ENCODE measurements at places on chromosomes 2 and 18.

- no peaks in the 10 kb centered on the region for H3K36me3 ChIP-seq
- no peaks in the 10 kb centered on the region for H3K27me3 ChIP-seq
- H3K4me1 ChIP-seq = no peaks in the 10 kb centered on the region
- H3K4me3 ChIP-seq = no peak overlapping the region
- no peak for DNase-seq
Observed at GRCh38 chr2:183232161-183232865, 108.1 kb downstream of the NUP35 start.

DNA sequence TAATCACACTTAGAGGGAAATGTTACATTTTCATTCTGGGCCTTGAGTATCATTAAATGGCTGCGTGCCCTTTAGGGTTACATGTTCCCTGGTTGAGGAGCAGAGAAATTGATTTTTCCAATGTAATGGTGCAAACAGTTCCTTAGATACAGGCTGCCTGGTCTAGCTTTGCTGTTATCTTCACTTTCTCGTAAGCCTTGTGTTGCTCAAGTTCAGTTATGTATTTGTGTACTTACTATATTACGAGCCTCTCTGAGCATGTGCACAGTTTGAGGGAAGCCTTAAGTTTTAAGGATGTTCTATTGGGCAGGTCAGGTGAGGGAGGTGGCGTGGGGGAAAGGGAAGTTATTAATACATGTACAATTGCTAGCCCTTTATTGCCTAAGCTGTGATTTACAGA lies 23.7 kb downstream of the CEP192 start:
- no peaks in the 10 kb centered on the region for H3K27me3 ChIP-seq
- no peak for DNase-seq
- no peak overlapping the region for H3K4me3 ChIP-seq
- H3K27ac ChIP-seq = no peak overlapping the region

- H3K36me3 ChIP-seq = no peaks in the 10 kb centered on the region
- H3K4me3 ChIP-seq = no peak overlapping the region
- H3K27me3 ChIP-seq = no peaks in the 10 kb centered on the region
- no peaks in the 10 kb centered on the region for H3K4me1 ChIP-seq
- no peak for DNase-seq
Observed at GRCh38 chr18:67108894-67109293, 407.6 kb downstream of the DSEL start.

GRCh38 chr2:160073284-160073888 lies 11.0 kb upstream of the PLA2R1 start:
- peaks cover 2% of the 10 kb centered on the region for H3K27me3 ChIP-seq
- no peaks in the 10 kb centered on the region for H3K36me3 ChIP-seq
- no peak overlapping the region for H3K4me3 ChIP-seq
- H3K27ac ChIP-seq = no peak overlapping the region
- H3K4me1 ChIP-seq = no peaks in the 10 kb centered on the region

- DNase-seq = no peak
- no peaks in the 10 kb centered on the region for H3K27me3 ChIP-seq
- no peak overlapping the region for H3K4me3 ChIP-seq
- peaks cover 4% of the 10 kb centered on the region for H3K36me3 ChIP-seq
Observed at GRCh38 chr2:120247851-120248250, 4.8 kb upstream of the RALB start.

- H3K4me3 ChIP-seq = no peak overlapping the region
- no peaks in the 10 kb centered on the region for H3K4me1 ChIP-seq
- H3K27ac ChIP-seq = no peak overlapping the region
- no peaks in the 10 kb centered on the region for H3K27me3 ChIP-seq
- no peak for DNase-seq
- peaks cover 8% of the 10 kb centered on the region for H3K36me3 ChIP-seq
Observed at GRCh38 chr2:84442888-84443287, 16.2 kb downstream of the SUCLG1 start.

GRCh38 chr18:74897971-74898657 lies 300.4 kb downstream of the ZNF407 start:
- no peak for DNase-seq
- no peaks in the 10 kb centered on the region for H3K27me3 ChIP-seq
- H3K4me3 ChIP-seq = no peak overlapping the region
- no peak overlapping the region for H3K27ac ChIP-seq

DNA sequence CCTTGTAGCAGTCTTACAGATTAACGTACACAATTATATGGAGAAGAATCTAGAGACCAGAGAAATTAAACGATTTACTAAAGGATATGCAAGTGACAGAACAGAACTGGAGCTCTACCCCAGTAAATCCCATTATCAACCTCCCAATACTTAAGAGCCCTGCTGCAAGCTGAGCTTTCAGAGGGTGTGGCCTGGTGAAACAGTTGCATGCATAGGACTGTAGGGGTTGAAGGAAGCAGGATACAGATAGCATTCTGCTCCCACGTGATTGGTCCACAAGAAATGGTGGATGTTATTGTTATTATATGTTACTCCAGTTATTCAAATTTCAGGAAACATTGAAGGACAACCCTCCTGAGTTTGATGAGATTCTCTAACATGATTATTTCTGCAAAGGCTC lies 210.8 kb upstream of the THUMPD2 start:
- no peaks in the 10 kb centered on the region for H3K4me1 ChIP-seq
- no peak overlapping the region for H3K27ac ChIP-seq
- H3K4me3 ChIP-seq = no peak overlapping the region
- no peaks in the 10 kb centered on the region for H3K27me3 ChIP-seq
- no peaks in the 10 kb centered on the region for H3K36me3 ChIP-seq
- no peak for DNase-seq

DNA sequence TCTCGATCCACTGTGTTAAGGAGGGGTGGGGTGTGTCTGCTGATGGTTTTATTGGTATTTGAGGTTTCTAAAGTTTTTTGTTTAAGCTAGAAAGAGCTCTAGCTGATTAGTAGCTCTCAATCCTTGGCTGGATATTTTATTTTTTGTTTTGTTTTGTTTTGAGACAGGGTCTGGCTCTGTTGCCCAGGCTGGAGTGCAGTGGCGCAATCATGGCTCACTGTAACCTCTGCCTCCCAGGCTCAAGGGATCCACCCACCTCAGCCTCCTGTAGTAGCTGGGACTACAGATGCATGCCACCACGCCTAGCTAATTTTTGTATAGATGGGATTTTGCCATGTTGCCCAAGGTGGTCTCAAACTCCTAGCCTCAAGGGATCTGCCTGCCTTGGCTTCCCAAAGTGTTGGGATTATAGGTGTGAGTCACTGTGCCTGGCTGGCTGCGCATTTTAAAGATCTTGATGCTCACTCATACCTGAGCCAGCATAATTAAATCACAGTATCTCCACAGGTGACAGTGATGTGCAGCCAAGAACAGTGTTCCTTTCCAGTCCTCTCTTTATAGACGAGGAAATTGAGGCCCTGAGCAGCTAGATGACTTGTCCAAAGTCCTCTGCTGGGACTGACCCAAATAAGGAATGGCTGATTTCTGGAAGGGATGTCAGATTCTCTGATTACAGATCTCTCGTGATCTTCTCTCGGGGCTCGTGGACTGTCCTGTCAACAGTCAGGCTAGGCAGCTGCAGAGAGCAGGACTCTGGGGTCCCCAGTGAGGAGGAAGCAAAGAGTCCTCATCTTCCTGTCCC lies 44.5 kb downstream of the SPTBN1 start:
- H3K27me3 ChIP-seq = no peaks in the 10 kb centered on the region
- DNase-seq = no peak
- H3K36me3 ChIP-seq = no peaks in the 10 kb centered on the region
- H3K27ac ChIP-seq = no peak overlapping the region
- H3K4me1 ChIP-seq = no peaks in the 10 kb centered on the region

- H3K4me3 ChIP-seq = no peak overlapping the region
- DNase-seq = no peak
- no peaks in the 10 kb centered on the region for H3K36me3 ChIP-seq
- no peaks in the 10 kb centered on the region for H3K27me3 ChIP-seq
- no peak overlapping the region for H3K27ac ChIP-seq
Observed at GRCh38 chr2:163808406-163808805, 72.6 kb upstream of the FIGN start.

DNA sequence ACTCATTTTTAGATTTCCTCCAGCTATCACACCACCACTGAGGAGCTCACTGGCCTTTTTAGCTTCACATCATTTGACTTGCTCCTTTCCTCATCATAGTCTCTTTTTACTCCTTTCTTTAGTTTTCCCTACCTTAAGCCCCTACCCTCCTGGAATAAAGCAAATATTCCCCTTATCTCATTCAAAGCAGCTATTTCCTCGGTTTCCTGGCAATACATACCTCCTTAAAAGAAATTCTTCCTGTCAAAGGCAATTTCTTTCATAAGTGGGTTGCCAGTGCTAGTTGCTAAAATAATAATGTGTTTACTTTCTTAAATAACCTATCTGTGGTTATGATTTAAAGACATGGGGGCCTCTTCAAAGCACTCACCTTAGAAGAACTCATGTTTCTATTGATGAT lies 359.3 kb downstream of the GALNT13 start:
- H3K4me3 ChIP-seq = no peak overlapping the region
- H3K27ac ChIP-seq = no peak overlapping the region
- no peaks in the 10 kb centered on the region for H3K4me1 ChIP-seq

DNA sequence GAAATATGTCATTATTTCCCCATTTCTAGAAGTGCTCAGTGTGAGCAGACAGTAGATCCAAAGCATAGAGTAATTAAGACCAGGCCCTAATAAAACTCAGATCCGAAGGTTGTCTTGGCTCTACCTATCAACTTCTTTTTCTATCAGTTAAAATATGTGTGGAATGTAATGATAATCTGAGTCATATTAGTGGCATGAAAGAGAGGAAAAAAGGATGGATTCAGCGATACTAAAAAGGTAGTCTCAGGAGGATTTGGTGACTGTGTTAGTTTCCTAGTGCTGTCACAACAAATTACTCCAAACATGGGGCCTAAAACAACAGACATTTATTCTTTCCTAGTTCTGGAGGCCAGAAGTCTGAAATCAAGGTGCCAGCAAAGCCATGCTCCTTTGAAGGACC lies 103.7 kb upstream of the NABP1 start:
- H3K4me3 ChIP-seq = no peak overlapping the region
- H3K4me1 ChIP-seq = peaks cover 16% of the 10 kb centered on the region
- no peak overlapping the region for H3K27ac ChIP-seq
- no peak for DNase-seq
- no peaks in the 10 kb centered on the region for H3K27me3 ChIP-seq

GRCh38 chr2:209097168-209097567 lies 326.7 kb upstream of the MAP2 start:
- H3K36me3 ChIP-seq = no peaks in the 10 kb centered on the region
- no peak overlapping the region for H3K27ac ChIP-seq
- H3K4me1 ChIP-seq = no peaks in the 10 kb centered on the region
- no peaks in the 10 kb centered on the region for H3K27me3 ChIP-seq
- DNase-seq = no peak

GRCh38 chr2:24972315-24972961 lies 683 bp upstream of the DNAJC27 start:
- H3K4me1 ChIP-seq = no peaks in the 10 kb centered on the region
- DNase-seq = peak; percentile 53

DNA sequence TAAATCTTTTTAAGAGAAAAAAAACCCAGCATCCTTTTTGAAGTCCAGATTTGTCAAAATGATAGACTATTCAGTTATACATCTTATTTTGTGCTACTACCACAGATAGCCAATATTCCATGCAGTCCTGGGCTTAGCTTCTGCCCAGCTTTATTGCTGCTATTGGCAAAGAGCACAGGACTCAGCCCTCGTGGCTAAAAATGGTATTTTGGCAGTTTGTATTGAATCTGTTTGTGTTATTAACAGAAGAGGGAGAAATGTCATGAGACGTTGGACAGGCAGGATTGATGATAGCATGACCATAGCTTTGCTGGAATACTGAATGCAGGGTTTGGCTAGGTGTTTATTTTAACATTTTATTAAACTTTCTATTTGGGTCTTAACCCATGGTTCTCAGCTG lies 19.4 kb downstream of the ELAC1 start:
- H3K4me1 ChIP-seq = no peaks in the 10 kb centered on the region
- H3K4me3 ChIP-seq = no peak overlapping the region
- H3K27me3 ChIP-seq = no peaks in the 10 kb centered on the region
- DNase-seq = no peak
- no peak overlapping the region for H3K27ac ChIP-seq

DNA sequence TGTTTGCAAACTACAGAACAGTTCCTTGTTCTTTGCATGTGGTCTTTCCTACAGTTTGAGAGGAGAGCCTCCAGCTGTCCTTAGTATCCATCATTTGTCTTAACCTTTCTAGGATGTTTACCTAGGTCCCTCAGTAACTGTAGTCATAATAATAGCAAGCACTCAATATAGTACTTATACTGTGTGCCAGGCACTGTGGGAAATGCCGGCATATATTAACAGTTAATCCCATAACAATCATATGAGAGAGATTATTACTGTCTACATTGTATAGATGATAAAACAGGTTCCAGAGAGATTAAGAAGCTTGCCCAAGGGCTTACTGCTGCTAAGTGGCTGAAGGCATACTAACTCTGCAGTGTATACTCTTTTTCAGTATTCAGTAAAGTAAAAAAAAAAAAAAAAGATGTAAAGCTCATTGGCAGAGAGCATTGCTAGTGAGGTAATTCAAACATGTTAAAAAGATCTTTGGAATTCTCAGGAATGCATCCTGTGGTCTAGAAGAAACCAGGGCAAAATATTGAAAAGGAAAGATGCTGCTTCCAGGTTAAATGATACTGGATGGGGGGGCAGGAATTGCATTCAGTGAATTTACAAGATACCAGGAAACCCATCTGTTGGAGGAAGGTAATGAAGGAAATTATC lies 72.3 kb downstream of the SPTBN1 start:
- H3K36me3 ChIP-seq = no peaks in the 10 kb centered on the region
- no peak overlapping the region for H3K4me3 ChIP-seq
- no peak for DNase-seq
- no peaks in the 10 kb centered on the region for H3K4me1 ChIP-seq
- no peaks in the 10 kb centered on the region for H3K27me3 ChIP-seq
- no peak overlapping the region for H3K27ac ChIP-seq

- H3K36me3 ChIP-seq = no peaks in the 10 kb centered on the region
- no peak for DNase-seq
- no peaks in the 10 kb centered on the region for H3K27me3 ChIP-seq
- no peaks in the 10 kb centered on the region for H3K4me1 ChIP-seq
- no peak overlapping the region for H3K4me3 ChIP-seq
- H3K27ac ChIP-seq = no peak overlapping the region
Observed at GRCh38 chr2:21363364-21363763, 239.6 kb downstream of the TDRD15 start.

DNA sequence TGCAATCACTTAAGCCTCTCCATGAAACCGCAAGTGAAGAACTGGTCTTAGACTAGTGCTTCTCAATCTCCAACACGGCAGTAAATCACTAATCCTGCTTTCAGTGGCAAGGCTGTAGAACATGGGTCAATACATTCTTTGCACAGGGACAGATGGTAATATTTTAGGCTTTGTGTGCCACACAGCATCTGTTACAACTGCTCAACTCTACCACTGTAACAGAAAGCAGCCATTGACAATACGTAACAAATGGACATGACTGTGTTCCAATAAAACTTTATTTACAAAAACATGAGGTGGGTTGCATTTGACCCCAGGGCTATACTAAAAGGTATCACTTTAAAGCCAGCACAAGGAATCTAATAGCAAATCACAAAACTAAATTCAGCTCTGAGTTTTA lies 51.1 kb downstream of the RNF152 start:
- no peaks in the 10 kb centered on the region for H3K27me3 ChIP-seq
- no peak for DNase-seq
- H3K4me3 ChIP-seq = no peak overlapping the region
- H3K4me1 ChIP-seq = no peaks in the 10 kb centered on the region
- no peak overlapping the region for H3K27ac ChIP-seq
- H3K36me3 ChIP-seq = no peaks in the 10 kb centered on the region

- no peaks in the 10 kb centered on the region for H3K36me3 ChIP-seq
- DNase-seq = no peak
- peak overlapping the region; percentile 80 for H3K27ac ChIP-seq
- H3K4me3 ChIP-seq = peak overlapping the region; percentile 97
- no peaks in the 10 kb centered on the region for H3K27me3 ChIP-seq
Observed at GRCh38 chr18:3246635-3247239, 864 bp upstream of the MYL12A start.

GRCh38 chr2:203418271-203418670 lies 90.1 kb downstream of the ABI2 start:
- no peak overlapping the region for H3K27ac ChIP-seq
- H3K36me3 ChIP-seq = peaks cover 7% of the 10 kb centered on the region
- H3K4me3 ChIP-seq = no peak overlapping the region
